ENCODE measurements at places on chromosomes 7 and 10.

DNA sequence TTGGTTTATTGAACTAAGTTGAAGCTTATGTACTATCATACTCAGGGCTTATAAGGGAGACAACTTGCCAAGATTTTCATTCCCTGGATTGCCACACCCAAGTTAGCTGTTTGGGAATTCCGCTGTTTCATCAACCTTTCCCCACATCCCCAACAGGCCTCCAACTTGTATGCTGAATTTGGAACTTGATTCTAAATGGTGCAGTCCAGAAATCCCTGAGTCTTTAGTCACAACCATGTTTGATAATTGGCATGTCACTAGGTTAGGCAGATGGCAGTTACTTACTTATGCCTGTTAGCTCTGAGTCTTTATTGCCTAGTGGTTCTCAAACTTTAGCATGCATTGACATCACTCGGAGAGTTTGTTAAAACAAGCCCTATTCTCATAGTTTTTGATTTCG lies 135.4 kb upstream of the PRPS1L1 start:
- no peak for DNase-seq

GRCh38 chr10:90602862-90603610 lies 254.8 kb downstream of the HTR7 start:
- no peak for DNase-seq

DNA sequence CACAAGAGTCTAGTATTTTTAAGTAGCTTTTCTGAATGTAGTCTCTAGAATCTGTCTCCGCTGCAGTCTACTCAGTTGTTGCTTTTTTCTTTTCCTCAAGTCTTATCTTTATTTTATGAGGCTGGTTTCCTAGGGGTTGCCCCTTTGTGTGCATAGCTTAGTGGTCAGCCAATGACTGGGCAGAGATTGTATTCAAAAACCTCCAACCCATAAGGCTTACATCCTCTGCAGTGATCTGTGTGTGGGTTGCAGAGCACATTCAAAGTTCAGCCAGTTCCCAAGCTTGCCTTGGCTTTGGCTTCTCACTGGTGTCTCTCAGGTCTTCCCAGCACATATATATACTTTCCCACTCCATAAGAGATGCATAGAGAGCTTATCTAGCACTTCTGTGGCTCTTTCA lies 160.0 kb upstream of the TCF7L2 start:
- DNase-seq: no peak

DNA sequence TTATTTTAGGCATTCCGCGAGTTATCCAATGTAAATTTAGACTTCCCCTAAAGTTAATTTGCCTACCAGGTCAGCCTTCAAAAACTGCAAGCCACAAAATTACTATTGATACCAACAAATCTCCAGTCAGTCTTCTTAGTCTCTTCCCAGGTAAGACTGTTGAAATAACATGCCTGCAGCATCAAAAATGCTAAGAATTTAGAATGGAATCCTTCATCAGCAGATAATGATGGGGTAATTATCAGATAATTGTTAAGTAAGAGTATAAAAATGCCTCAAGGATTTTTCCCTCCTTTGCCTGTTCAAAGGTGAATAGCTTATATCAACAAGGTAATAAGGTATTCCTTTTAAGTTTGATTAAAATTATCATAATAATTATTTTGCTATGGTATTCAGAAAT lies 228.5 kb downstream of the BBS9 start:
- DNase-seq: no peak

DNA sequence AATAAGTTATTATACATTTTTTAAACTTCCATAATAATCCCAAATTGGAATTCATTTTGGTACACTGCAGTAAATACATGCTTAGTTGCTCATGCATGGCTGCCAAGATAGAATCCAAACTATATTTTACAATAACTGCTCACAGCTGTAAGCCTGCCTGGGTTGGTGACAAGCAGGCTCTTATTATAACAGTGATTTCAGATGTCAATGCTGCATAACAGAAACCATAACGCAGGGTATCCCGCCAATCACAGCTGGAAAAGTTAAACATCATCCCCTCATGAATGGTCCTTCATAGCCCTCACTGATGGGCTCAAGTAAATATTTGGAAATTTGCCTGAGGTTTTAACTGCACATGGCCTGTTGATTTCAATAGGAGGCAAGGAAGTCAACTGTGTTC lies 149.8 kb downstream of the AMPH start:
- DNase-seq: no peak

DNA sequence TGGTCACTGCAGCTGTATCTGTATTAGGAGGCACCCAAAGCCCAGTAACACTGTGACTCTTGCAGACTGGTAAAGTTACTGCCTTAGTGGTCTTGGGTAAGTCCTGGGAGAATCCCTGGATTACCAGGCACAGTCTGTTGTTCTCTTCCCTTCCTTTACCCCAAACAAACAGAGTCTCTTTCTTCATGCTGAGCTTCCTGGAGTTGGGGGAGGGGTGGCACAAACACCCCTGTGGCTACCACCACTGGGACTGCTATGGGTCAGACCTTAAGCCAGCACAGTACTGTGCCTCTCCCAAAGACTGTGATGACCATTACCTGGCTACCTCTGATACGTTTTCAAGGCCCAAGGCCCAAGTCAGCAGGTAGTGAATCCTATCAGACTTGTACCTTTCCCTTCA lies 59.9 kb upstream of the FAM3C start:
- DNase-seq: no peak

GRCh38 chr10:128386816-128387604 lies 260.8 kb upstream of the MKI67 start:
- DNase-seq: no peak

GRCh38 chr10:3076138-3076537 lies 8.8 kb downstream of the PFKP start:
- DNase-seq: no peak

DNA sequence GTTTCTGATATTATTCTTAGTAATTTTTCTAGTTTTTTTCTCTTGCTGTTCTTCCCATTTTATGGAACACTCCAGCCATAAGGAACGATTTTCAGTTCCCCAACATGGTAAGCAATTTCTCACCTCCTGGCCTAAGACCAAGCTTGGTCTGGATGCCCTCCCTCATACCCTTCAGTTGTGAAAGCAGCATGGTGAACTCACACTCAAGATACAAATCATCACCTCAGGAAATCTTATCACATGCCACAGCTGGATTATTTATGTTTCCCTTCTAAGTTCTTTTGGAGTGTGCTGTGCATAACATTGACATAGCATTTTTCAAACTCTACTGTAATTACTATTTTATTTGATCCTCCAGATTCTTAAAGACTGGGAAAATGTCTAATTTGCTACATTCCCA lies 216.6 kb downstream of the AGMO start:
- no peak for DNase-seq

GRCh38 chr10:62049624-62050345 lies 148.3 kb downstream of the ARID5B start:
- no peak for DNase-seq

DNA sequence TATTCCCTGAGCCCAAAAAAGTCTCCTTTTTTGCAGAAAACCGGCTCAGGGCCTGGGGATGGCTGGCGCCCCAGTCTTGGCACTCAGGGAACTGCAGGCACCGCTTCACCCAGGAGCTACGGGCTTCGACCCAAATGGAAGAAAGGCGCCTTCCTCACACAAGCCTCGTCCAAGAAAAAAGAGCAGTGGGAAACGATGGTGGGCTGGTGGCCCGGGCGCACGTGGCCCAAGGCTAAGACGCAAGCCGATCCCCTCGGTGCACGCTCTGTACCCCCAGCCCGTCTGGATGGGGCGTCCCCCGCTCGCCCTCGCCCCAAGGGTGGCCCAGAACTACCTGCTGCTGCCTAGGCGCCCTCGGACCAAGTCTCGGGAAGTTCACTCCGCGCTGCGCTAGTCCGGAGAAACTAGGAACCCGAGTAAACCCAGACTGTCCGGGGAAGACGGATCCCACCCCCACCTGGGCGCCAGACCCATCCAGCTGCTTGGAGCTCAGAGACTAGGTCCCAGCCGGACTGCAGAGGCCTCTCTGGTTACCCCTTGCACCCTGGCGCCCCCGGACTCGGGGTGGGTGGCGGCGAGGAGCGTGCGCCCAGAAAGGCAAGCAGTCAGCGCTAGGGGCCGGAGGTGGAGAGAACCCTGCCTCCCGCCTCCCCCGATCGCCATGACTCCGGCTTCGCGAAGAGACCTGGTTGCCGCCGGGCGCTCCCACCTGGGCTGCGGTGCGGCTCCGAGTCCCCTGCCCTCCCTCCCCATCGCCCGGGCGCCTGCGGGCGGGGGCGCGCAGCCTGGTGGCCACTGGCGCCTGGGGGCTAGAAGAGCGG lies 76.4 kb downstream of the CALN1 start:
- no peak for DNase-seq

DNA sequence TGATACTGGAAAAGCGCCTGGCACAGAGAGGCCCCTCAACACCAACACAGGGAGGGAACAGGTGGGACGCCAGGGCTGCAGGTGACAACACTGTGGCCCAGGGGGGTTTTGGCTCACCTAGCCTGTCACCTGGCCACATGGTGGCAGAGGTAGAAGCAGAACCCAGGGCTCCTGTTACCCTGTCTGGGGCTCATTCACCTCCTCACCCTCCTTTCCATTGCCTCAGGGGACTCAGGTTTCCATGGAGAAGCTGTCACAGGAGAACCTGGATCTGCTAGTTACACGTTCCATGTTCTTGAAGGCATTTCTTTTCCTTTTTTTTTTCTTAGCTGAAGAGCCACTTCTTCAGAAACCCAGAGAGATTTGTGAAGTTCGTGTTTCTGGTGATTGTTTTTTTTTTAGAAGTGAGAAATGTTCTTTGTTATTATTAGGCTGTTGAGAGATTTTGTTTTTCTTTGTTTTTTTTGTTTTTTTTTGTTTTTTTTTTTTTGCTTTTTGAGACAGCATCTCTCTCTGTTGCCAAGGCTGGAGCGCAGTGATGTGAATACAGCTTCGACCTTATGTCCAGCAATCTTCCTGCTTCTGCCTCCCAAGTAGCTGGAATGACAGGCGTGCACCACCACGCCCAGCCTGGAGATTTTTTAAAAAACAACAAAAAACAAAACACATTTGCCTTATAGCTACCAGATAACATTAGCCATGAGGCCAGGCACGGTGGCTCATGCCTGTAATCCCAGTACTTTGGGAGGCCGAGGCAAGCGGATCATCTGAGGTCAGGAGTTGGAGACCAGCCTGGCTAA lies 16.0 kb downstream of the DENND2A start:
- no peak for DNase-seq

DNA sequence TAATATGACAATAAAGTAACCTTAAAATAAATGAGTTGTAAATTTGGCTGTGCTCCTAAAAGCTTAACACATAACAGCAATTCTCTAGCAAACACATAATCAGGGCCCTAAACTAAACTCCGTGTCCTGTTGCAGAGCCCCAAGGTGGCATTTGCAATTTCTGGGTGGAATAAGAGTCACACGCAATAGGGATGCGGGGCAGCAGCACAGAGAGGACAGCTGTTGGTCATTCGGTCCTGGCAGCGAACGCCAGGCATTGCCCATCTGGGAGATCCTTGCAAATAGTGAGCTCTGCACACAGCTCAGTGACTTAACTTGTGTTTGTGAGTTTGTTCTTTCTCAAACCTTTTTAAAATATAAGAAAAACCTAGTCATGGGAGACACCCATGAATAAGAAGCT lies 25.7 kb downstream of the PAXIP1 start:
- no peak for DNase-seq

DNA sequence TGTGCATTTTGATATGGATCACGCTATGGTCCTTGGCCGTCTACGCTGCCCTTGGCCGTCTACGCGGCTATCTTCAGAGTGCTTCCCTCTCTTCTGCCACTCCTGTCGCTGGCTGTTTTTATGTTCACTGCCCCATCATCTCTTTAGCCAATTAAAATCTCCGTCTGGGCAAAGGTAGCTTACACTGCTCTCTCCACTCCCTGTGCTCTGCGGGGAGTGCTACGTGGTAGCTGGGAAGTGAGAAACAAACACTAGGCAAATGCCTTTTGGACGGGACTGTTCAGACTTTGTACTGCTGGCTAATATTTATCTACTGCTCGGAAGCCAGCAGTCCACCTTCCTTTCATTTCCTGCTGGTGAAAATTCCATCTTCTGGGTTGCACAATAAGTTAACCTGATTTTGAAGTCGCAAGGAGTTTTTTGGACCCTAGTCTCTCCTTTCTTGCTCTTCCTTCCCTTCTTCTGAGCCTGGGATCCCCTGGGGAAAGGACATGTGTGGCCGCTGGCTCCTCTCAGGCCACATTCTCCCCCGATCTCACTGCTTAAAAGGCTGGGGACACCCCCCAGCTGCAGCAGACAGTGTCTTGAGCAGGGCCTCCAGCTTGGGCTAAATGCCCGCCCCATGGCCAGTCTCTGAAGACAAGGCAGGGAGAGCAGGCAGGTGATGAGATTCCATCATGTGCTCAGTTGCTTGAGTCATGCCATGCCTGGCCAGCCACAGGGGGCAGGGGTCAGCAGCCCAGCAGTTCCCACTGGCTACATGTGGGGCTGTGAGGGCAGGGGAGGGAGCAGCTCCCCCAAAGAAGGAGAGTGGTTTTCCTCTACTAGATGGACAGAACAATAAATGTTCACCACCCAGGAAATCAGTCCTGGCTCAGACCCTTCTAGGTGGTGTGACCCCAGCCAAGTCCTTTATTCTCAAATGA lies 25.5 kb upstream of the RBM33 start:
- DNase-seq: no peak

DNA sequence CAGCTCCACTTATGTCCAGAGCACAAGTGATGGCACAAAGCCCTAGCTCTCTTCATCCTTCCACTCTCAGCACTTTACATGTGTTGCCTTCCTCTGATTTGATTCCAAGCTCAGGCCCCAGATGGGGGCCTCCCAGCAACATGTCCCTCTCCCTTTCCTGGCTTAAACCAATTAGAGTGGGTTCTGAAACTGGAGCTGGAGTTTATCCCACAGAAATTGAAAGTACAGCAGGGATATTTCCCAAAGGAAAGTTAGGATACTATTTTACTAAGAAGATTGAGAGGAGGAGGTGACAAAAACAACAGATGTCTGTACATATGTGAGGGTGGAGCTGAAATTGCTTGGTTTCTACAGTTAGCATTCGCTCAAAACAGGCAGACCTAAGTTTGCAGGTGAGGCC lies 724.6 kb downstream of the AUTS2 start:
- DNase-seq: no peak

GRCh38 chr10:121952226-121952625 lies 22.8 kb downstream of the NSMCE4A start:
- DNase-seq: no peak

GRCh38 chr7:5625938-5626337 lies 155.5 kb downstream of the RNF216 start:
- no peak for DNase-seq
